Mesenteric fat pad (tissue), 1 donor: ENCODE measurements at places on chromosomes 16 and 17. TPM values are rescaled to one million over a fixed set of nuclear protein-coding genes. Genes with fewer than 3 reads are reported as not detected.

DNA sequence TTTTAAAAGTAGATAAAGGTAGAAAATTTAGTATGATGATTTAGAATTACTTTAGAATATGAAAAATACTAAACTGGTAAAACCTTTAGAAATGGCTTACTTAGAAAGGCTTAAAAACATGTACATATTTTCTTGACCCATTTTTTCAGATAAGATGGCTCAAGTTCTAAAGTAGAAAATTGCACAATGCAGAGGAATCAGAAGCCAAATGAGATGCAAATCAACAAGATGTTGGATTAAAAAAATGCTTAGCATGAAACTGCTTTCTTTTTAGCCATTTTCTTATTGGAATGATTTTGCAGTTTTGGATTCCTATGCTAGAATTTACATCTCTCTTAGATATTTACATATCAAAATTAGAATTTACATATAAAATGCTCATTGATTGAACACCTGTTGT lies 1.5 kb upstream of the KRTAP3-1 start:
- no peak for DNase-seq

Gene FBXL16
- not detected for total RNA-seq

Gene CCL3
- 33.7 TPM for total RNA-seq

Gene FOXN1
- total RNA-seq, result not detected

DNA sequence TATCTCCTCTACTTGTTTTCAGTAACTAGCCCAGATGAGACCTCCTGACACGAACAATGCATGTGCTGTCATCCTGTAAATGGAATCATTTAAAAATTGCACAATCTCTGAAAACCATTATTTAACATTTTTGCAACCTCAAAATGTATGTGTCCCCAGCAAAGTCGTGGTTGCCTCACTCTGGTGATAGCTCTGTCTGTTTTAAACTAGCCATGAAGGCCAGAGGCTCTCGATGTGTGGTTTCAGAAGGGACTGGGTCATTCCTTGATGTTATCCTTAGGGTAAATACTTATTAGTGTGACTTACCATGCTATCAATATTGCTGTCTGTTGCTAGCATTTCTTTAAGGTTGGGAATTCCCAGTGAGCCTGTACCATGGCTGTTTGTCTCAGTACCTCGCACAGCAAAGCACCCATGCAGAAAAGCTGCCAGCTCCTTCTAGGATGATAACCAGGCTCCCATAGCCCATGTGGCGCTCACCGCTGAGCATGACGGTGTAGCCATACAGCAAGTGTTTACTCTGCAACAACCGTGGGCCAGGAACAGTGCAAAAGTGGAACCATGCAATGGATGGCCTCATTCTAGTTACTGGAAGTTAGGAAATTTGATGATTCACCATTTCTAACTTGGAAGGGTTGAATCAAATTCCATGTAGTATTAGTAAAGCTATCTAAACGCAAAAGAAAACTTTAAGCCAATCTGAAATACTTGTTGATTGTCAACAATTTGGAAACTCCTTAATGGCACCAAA lies 2.9 kb upstream of the PGS1 start:
- DNase-seq, result no peak

DNA sequence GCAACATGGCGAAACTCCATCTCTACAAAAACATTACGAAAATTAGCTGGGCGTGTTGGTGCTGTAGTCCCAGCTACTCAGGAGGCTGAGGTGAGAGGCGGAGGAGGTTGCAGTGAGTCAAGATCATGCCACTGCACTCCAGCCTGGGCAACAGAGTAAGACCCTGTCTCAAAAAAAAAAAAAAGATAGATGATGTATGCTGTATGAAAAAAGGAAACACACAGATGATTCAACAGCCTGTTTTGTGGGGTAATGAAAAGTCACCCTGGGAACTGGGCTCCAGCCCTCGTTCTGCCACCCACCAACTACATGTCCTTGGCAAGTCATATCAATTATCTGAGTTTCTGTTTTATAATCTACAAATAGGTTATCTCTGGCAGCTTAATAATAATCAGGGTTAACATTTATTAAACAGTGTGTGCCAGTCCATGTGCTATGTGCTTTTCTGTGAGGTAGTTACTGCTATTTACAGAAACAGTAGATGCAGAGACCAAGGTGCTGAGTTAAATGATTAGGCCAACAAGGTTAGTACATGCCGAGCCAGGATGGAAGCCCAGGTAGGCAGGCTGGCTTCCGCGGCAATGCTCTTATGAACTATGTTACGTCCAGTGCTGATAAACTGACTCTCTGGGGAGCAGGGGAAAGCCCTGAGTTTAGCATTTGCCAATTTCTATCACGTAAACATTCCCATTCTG lies 1.1 kb downstream of the G6PC1 start:
- DNase-seq, result no peak

GRCh38 chr17:28230011-28230410 lies 89.0 kb upstream of the TMEM97 start:
- DNase-seq, result no peak

- DNase-seq, result no peak
Observed at GRCh38 chr17:44602970-44603369, 45.7 kb downstream of the FZD2 start.

Gene ITGAD
- total RNA-seq, result 0.39 TPM

GRCh38 chr17:45016237-45016636 lies 35.2 kb downstream of the DCAKD start:
- DNase-seq, result no peak

- no peak for DNase-seq
Observed at GRCh38 chr16:7964744-7965143, 625.6 kb downstream of the TMEM114 start.

Gene RNU2-1
- 7,388 TPM for total RNA-seq

- no peak for DNase-seq
Observed at GRCh38 chr16:73092236-73092781, 44.4 kb upstream of the ZFHX3 start.

Gene BAIAP3
- total RNA-seq, result 1.3 TPM

- peak; percentile 67 for DNase-seq
Observed at GRCh38 chr16:23355106-23355670, 53.1 kb downstream of the SCNN1B start.

Gene DERL2
- 73.4 TPM for total RNA-seq

Gene DPEP2
- 1.5 TPM for total RNA-seq

- no peak for DNase-seq
Observed at GRCh38 chr16:57167953-57168352, 17.9 kb downstream of the PSME3IP1 start.

- DNase-seq, result peak; percentile 28
Observed at GRCh38 chr16:5225931-5226655, 128.5 kb upstream of the EEF2KMT start.

GRCh38 chr16:78372277-78372676 lies 272.8 kb downstream of the WWOX start:
- no peak for DNase-seq

- no peak for DNase-seq
Observed at GRCh38 chr17:48593840-48594537, 410 bp upstream of the HOXB5 start.

- no peak for DNase-seq
Observed at GRCh38 chr16:81251871-81252270, 13.4 kb downstream of the BCO1 start.

- DNase-seq, result no peak
Observed at GRCh38 chr16:13176711-13177110, 275.3 kb downstream of the SHISA9 start.

Gene HES7
- not detected for total RNA-seq

Gene PPP1R27
- total RNA-seq, result not detected

- DNase-seq, result no peak
Observed at GRCh38 chr16:63200940-63201339, 1164.7 kb upstream of the CDH8 start.

DNA sequence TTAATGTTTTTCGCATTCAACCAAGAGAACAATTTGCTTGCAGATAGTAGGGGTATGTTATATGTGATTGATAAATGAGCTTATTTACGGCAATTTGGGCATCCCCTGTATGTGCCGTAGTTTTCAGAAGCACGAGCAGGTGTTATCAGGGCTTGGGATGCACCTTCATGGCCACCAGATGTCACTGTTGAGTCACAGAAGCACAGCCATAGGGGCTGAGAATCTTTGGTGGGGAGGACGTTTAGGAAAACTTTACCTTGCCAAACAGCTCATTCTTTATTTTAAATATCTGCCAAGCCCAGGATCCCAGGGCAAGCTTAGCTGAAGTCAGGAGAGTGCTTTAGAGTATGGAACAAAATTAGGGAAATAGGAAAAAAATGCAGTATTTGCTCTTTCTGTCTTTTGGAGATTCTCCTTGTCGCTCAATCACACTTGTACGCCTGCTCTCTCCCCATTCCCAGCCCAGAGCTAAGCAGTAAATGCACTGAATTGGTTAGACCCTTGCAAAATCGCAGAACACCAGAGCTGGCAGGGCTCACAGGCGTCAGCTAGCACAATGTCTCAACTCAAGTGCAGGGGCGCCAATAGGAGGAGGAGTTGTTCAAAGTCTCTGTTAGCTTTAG lies 93.6 kb upstream of the MPHOSPH6 start:
- DNase-seq, result no peak

Gene PRAC2
- total RNA-seq, result not detected

DNA sequence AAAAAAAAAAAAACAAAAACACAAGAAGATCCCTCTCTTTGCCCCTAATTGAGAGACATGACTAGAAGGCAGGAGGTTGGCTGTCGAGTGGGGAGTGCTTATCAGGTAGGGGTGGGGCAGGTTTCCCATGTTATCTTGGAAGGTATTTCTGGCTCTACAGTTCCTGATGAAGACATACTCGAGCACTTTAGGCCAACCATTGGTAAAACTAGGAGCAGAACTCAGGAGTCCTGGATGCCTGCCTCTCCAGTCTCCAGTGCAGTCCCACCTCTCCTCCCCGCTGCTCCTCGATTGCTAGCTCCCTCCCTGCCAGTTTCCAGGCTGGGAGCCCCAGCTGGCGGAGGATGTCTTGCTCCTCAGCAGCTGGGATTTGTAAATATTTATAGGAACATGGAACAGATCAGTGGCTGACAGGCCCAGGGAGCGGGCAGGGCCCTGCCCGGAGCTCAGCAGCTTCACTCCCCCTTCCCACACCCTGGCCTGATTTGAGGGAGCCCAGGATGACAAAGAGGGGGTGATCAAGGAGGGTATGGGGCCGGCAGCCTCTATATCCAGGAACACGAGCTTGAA lies 11.4 kb upstream of the C1QL1 start:
- DNase-seq, result no peak

DNA sequence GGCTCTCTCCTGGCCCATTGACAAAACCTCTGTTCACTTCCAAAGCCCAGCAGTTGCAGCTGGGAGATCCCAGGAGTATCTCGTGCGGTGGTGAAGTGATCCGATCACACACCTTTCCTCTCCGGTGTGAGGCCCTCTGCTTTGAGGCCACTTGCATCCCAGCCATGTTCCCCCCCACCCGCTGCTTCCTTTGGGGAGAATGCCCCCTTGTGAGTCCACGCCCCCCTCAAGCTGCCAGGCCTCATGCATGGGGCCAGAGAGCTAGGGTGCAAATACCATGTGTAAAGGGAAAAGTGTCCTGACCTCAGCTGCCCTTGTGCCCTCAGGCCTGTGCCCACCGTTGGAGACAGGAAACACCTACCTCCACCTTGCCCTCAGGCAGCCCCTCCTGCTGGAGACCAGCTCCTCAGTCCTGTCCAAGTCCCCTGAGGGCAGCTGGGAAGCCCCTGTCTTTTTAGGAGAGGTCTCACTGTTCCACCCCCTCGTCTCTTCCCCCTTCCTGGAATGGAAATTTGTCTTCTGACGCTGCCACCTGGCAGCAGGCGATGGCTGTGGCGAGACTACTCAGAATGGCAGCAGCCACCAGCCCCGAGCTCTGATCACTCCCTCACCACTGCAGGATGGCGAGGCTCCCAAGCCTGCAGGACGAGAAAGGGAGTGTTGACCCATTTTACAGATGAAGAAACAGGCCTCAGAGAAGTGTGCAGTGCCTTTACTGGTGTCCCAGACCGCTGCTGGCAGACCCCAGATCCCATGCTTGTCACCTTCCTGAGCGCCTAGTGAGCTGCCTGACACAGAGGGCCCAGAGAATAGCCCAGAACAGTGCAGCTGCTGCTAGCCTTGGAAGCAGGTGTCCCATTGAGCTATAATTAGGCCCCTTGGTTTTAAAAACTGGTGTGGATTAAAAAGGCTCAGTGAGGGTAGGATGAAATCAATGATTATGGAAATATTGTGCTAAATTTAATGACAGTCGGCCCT lies 120.6 kb upstream of the CACNG5 start:
- DNase-seq, result peak; percentile 86

DNA sequence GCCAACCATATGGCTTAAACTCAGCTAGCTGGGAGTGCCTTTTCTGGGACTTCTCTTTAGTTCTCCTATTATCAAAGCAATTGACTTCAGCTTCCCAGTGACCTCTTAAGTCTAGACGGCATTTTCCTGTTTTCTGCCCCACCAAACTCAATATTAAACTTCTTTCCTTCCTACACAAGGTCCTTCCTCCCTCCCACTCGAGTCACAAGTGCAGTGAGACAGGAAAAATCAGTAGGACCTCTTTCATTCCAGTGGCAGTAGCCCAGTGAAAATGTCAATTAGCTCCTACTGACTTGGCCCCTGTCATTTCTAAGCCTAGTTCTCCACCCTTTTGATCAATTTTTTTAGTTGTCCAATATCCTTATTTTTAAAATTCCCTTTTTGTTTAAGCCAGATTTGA lies 9.6 kb upstream of the NACA2 start:
- no peak for DNase-seq

DNA sequence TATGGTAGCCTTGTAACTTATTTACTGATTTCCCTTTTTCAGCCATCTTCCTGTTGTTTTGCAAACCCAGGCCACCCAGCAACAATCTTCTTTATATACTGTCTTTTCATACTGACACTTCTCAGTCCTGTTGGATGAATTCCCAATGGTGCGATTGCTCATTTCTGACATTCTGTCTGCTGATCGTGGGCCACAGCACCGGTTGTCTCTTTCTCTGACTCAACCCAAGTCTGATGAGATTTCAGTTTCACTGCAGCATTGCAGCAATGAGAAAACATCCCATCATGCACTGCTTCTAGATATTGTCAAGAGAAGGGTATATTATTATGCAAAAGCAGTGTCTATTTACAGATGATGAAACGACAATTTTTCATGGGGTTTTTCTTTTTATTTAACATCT lies 349.2 kb upstream of the HSBP1 start:
- no peak for DNase-seq

DNA sequence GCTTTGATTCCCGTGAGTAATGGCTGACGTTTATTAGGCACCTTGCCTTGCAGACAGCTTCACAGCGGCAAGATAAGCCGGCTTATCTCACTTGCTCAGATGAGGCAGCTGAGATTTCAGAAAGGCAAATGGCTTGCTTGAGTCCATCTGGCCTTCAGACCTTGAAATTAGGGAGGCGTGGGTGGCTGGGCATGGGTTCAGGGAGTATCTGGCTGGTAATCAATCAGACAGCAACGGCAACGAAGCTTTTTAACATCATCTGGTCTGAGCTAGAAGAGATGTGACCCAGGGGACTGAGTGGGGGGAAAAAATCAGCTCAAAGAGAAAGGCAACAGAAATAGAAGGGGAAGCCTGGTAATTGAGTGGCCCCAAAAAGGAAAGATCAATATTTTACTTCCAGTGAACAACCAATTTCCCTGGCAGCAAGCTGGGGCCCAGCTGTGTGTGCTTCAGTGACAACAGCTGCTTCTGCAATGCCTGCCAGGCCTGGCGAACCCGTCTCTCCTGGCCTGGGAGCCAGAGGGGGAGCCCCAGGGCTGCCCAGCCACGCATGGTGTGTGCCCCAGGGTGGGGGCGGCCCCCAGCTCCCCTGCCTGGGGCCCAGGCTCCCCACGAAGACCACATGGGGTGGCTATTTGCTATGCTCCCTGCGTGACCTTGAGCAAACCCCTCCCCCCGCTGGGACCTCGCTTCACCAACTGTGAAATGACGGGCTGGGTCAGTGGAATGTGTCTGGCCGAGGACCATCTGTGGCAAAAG lies 34.0 kb downstream of the RAB11FIP4 start:
- DNase-seq, result no peak

Gene KRTAP3-2
- not detected for total RNA-seq
